Activated CD4-positive, alpha-beta memory T cell treated with anti-CD3 and anti-CD28 coated beads for 36 hours (primary cell): ENCODE measurements at places on chromosomes 1 and 21.

GRCh38 chr1:195326325-195326724 lies 1281.9 kb downstream of the KCNT2 start:
- no peak for DNase-seq

- no peak for DNase-seq
These were observed 2.8 kb downstream of the SRSF10 start for GRCh38 chr1:23977187-23977853.

DNA sequence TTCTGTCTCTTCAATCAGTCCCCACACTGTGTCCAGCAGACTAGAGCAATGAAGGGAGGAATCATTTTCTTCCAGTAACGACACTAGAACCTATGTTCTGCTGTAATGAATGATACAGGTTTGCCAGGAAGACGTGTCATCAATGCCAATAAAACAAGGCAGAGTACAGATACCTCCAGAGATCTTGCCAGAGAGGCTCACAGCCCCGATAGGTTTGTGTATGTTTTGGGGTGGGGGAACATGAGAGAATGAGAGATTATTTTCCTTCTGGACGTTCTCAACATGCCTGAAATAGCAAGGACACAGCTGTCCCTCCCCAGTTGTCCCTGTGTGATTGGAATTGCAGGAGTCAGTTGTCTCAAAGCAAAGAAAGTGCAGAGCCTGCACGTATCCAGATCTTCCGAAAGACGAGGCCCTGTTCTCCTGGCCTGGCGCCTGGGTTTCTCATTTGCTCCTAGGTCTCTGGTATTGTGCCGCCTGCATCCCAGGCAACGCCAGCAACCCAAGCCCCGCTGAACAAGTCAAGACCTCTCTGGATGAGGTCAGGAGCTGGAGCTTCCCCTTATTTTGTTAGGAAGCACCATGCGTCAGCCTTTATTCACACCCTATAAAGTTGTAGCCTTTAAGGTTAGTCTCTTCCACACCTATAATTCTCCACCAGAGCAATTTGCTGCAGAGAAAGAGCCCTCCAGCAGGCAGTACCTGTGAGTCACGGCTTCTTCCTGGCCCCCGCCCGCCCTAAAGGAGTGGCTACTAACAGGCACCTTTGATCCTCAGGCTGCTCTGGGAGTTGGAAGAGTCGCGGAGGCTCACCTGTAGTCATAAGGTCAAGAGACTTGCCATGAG lies 130.5 kb downstream of the TOMM20 start:
- DNase-seq = no peak

GRCh38 chr1:27503033-27503432 lies 13.1 kb upstream of the WASF2 start:
- DNase-seq = no peak

DNA sequence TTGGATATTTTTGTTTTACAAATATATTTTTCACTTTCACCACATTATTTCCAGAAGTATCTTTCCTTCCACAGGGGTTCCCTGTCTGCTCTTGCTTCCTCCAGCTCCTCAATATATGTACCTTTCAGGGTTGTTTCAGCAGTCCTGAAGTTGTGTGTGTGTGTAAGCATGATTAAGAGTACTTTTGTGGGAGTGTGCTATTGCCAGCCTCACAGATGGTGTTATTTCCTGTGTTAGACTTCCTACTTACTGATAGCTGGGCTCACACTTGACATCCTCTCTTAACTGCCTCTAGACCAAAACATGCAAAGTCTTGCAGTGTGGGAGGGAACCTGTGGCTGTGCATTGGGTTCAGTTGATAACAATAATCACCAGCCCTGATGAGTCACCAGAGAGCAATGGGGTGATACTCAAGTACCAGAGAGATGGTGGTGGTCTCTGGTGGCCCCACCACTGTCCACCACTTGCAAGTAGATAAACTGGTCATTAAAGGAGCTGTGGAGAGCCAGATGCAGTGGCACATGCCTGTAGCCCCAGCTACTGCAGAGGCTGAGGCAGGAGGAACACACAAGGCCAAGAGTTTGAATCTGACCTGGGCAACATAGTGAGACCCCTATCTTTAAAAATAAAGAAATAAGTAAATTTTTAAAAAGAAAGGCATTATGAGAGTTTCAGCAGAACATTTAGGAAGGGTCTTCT lies 126.7 kb downstream of the NR5A2 start:
- DNase-seq = peak; percentile 70

GRCh38 chr21:45993210-45994085 lies 11.9 kb downstream of the COL6A1 start:
- no peak for DNase-seq

GRCh38 chr1:78038491-78038939 lies 7.3 kb upstream of the GIPC2 start:
- no peak for DNase-seq
